ENCODE measurements at places on chromosomes 12 and 14. TPM values are rescaled to one million over a fixed set of nuclear protein-coding genes. Genes with fewer than 3 reads are reported as not detected.

BICDL1 gene
- total RNA-seq, result not detected

SLC35E3 gene
- 0.29 TPM for total RNA-seq

PRPH gene
- total RNA-seq, result 5.6 TPM

ZFHX2 gene
- 1.7 TPM for total RNA-seq

CLEC9A gene
- total RNA-seq, result 0.90 TPM

DCN gene
- total RNA-seq, result 2,463 TPM

- H3K27ac ChIP-seq, result no peak overlapping the region
- H3K36me3 ChIP-seq, result no peaks in the 10 kb centered on the region
- no peak overlapping the region for H3K4me3 ChIP-seq
- no peaks in the 10 kb centered on the region for H3K27me3 ChIP-seq
Observed at GRCh38 chr12:56955631-56956256, 1.7 kb downstream of the RDH16 start.

DNA sequence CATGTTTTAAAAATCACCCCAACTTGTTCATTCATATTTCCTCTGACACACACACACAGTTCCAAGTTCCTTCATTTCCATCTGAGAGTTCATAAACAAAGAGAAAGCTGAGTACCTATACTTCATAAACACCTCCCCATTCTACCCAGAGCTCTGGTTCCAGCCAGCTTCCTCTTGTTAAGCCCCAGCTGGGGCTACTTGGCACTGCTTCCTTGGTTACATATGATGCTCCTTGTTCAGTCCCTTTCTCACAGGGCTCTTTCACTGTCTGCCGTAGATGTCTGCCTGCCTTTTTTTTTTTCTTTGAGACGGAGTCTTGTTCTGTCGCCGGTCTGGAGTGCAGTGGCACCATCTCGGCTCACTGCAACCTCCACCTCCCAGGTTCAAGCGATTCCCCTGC is 77.5 kb downstream of the COX16 start:
- H3K27ac ChIP-seq, result no peak overlapping the region
- no peaks in the 10 kb centered on the region for H3K36me3 ChIP-seq
- no peak for DNase-seq
- no peaks in the 10 kb centered on the region for H3K27me3 ChIP-seq
- no peaks in the 10 kb centered on the region for H3K4me1 ChIP-seq

GRCh38 chr14:82366803-82367202 is 833.1 kb upstream of the SEL1L start:
- H3K4me3 ChIP-seq, result no peak overlapping the region
- no peak for DNase-seq
- no peaks in the 10 kb centered on the region for H3K4me1 ChIP-seq
- H3K27me3 ChIP-seq, result no peaks in the 10 kb centered on the region

- H3K4me1 ChIP-seq, result no peaks in the 10 kb centered on the region
- H3K4me3 ChIP-seq, result no peak overlapping the region
- H3K36me3 ChIP-seq, result no peaks in the 10 kb centered on the region
- no peak overlapping the region for H3K27ac ChIP-seq
- H3K27me3 ChIP-seq, result no peaks in the 10 kb centered on the region
Observed at GRCh38 chr12:51788876-51789275, 59.6 kb downstream of the FIGNL2 start.

DNA sequence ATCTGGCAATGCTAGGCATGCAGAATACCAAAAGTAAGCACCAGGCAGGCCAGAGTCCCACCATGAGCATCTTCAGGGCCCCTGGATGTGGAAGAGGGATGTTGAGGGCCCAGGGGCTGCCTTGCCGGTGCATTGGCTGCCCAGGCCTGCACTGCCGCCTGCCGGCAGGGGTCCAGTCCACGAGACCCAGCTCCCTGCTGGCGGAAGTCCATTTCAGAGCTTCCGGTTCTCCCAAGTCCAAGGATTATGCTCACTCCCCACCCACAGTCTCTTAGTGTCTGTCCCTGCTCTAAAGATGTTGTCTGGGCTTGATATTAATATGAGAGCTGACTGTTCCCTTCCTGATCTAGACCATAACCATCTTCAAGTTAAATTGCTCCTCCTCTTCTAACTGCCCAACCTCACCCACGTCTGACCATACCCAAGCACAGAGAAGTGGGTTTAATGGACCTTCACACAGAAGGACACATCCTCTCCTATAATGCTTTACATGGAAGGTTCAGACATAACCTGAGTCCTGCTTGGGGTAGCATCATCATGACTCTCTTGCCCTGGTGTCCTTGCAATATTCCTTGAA is 117.4 kb downstream of the DAD1 start:
- no peak overlapping the region for H3K4me3 ChIP-seq
- no peak for DNase-seq
- H3K36me3 ChIP-seq, result no peaks in the 10 kb centered on the region
- no peaks in the 10 kb centered on the region for H3K27me3 ChIP-seq
- no peak overlapping the region for H3K27ac ChIP-seq
- peaks cover 4% of the 10 kb centered on the region for H3K4me1 ChIP-seq

GRCh38 chr12:41055875-41056577 is 132.1 kb upstream of the PDZRN4 start:
- no peaks in the 10 kb centered on the region for H3K27me3 ChIP-seq
- H3K4me3 ChIP-seq, result no peak overlapping the region
- H3K36me3 ChIP-seq, result no peaks in the 10 kb centered on the region
- no peaks in the 10 kb centered on the region for H3K4me1 ChIP-seq

GRCh38 chr14:23385244-23385641 is 8.4 kb downstream of the CMTM5 start:
- H3K4me1 ChIP-seq, result no peaks in the 10 kb centered on the region
- no peaks in the 10 kb centered on the region for H3K36me3 ChIP-seq
- no peak overlapping the region for H3K27ac ChIP-seq
- no peaks in the 10 kb centered on the region for H3K27me3 ChIP-seq
- no peak overlapping the region for H3K4me3 ChIP-seq
- no peak for DNase-seq

DNA sequence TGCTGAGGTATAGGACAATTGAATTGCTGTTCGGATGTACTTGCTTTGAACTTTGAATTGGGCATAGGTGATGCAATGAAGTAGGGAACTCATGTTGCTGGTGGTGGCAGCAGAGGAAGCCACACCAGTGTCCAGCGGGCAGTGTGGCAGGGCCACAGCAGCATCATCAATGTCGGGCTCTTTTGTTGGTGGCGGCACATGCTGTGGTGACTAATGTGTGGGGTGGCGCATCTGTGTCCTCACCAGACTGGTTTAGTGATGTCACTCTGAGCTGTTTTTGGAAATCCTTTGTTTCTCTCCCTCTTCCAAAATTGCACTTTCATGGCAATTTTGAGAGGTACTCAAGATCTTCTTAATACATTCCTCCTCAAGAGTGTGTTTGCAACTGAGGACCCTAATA is 187.6 kb downstream of the ETNK1 start:
- H3K27me3 ChIP-seq, result no peaks in the 10 kb centered on the region
- no peaks in the 10 kb centered on the region for H3K36me3 ChIP-seq
- no peak overlapping the region for H3K4me3 ChIP-seq
- no peaks in the 10 kb centered on the region for H3K4me1 ChIP-seq
- DNase-seq, result no peak

GRCh38 chr14:54712465-54713200 is 145.7 kb downstream of the SAMD4A start:
- no peak for DNase-seq
- no peaks in the 10 kb centered on the region for H3K27me3 ChIP-seq
- no peak overlapping the region for H3K4me3 ChIP-seq

DNA sequence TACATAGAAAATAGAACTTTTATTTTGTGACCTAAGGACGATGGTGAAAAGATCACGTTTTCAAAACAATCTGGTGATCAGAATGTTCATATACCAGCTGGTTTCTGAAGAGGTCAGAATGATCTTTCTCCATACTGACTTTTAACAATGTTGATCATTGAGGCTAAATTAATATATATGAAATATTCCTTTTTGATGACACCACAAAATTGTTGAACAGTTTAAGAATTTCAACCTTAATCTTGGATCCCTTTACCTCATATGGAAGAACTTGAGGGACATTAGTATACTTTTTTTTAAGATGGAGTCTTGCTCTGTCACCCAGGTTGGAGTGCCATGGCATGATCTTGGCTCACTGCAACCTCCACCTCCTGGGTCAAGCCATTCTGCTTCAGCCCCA is 2.8 kb upstream of the REP15 start:
- H3K4me3 ChIP-seq, result no peak overlapping the region
- no peak for DNase-seq
- H3K4me1 ChIP-seq, result no peaks in the 10 kb centered on the region

- H3K27me3 ChIP-seq, result no peaks in the 10 kb centered on the region
- H3K4me3 ChIP-seq, result no peak overlapping the region
- H3K27ac ChIP-seq, result peak overlapping the region; percentile 49
- DNase-seq, result peak; percentile 63
Observed at GRCh38 chr14:69355607-69356281, 42.4 kb downstream of the ERH start.

DNA sequence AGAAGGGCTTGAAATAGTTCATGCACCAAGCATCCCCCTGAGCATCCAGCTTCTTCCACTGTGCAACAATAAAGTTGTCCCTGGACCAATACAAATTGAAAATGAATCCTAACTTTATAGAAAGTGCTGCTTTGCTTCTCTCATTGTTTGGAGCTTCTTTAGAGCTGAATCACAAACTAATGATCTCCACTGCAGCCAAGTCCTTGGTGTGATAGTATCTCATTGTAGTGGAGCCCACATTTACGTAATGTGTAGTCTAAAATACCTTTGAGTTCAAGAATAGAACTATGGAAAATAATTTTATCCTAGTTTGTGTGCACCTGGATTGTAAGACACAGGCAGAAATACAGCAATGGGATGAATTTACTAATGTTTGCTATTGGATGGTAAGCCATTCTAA is 319.9 kb downstream of the EGLN3 start:
- H3K4me3 ChIP-seq, result no peak overlapping the region
- H3K4me1 ChIP-seq, result no peaks in the 10 kb centered on the region
- no peak overlapping the region for H3K27ac ChIP-seq
- no peaks in the 10 kb centered on the region for H3K27me3 ChIP-seq
- DNase-seq, result no peak

DNA sequence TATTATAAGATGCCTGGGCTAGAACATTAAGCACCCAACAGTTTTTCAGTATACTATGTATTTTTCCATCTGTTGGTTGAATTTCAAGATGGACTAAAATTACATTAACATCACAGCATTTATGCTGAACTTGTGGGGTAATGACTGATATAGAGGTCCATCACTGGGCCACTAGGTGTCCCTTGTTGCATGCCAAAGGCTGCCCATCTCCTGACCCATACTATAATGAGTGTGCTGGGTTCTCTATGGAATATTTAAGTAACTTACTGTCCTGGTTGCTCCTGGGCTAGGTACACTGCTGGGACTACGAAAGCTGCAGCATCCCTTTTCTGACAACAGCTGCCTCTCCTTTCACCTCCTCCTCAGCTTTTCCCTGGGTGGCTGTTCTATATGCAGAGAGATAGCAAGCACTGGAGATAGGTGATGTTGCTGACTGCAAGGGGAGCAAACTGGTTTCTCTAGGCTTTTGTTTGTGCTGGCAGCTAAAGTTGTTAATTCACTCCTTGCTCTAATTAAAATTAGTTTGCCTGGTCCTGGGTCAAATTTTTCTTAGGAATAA is 138.6 kb upstream of the TRHDE start:
- H3K4me1 ChIP-seq, result no peaks in the 10 kb centered on the region
- no peaks in the 10 kb centered on the region for H3K36me3 ChIP-seq
- H3K27ac ChIP-seq, result no peak overlapping the region
- no peaks in the 10 kb centered on the region for H3K27me3 ChIP-seq
- DNase-seq, result no peak

DNA sequence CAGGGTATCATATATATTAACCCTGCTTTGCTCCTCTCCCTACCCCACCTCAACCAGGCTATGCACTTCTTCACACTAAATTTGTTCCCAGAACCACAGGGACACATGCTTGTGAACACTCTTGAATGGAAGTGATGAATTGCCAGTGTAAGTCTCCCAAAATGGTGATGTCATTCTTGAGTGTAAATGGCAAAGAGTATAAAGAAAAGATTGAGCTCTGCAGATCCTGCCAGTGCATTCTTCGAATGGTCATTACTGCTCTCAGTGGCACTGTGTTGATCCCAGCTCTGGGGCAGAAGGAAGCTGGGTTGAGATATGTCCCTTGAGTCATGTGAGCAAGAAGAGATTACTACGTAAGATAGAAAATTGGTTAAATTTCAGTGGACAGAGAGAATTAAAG is 313.1 kb downstream of the TMEM117 start:
- no peak for DNase-seq
- H3K4me3 ChIP-seq, result no peak overlapping the region
- no peaks in the 10 kb centered on the region for H3K4me1 ChIP-seq

- no peak for DNase-seq
- no peaks in the 10 kb centered on the region for H3K4me1 ChIP-seq
- no peaks in the 10 kb centered on the region for H3K36me3 ChIP-seq
- H3K27ac ChIP-seq, result no peak overlapping the region
Observed at GRCh38 chr14:47596860-47597259, 78.5 kb downstream of the MDGA2 start.

DNA sequence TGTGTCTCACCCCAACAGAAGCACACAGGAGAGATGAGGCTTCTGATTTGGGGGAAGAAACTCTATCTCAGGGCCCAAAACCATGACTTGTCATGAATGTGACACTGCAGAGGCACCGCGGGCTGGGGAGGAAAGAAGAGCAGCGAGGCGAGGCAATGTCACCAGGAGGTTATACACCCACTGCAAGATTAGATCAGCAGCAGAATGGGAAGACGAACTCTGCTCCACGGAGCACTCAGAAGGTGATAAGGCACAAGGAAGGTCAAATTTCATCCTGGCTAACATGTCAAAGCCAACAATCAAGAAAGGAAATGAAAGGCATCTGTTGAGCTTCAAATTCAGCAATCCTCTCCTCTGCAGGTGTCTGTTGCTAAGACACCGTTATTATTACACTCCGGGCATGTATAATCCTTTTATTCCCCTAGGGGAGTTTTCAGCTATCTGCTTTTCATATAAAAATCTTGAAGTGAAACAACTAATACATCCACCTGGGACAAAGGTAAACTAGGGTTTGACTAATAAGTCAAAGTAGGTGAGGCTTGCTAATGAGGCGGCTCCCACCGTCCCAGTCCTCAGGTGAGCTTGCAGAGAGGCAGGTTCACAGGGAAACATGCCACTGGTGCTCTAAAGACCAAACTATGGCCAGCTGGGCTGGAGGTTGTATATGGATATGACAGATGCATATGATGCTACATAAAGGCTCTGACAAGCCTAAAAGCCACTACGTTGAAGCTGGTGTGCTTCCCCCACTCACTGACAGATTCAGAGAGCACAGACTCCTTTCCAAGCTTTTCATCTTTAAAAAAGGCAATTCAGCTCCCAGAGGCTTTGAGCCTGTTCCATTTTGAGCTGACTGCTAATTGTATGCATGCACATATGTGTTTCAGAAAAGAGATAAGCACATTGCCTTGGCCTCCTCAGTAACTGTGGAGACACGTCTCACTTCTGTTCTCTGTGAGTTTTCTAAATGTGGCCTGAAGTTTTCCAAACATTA is 221.2 kb downstream of the NELL2 start:
- no peaks in the 10 kb centered on the region for H3K36me3 ChIP-seq

- no peak overlapping the region for H3K27ac ChIP-seq
- H3K27me3 ChIP-seq, result no peaks in the 10 kb centered on the region
- H3K4me3 ChIP-seq, result no peak overlapping the region
- H3K36me3 ChIP-seq, result no peaks in the 10 kb centered on the region
Observed at GRCh38 chr12:49515266-49515665, 23.6 kb upstream of the KCNH3 start.
